ENCODE measurements at places on chromosomes 7 and 10.

DNA sequence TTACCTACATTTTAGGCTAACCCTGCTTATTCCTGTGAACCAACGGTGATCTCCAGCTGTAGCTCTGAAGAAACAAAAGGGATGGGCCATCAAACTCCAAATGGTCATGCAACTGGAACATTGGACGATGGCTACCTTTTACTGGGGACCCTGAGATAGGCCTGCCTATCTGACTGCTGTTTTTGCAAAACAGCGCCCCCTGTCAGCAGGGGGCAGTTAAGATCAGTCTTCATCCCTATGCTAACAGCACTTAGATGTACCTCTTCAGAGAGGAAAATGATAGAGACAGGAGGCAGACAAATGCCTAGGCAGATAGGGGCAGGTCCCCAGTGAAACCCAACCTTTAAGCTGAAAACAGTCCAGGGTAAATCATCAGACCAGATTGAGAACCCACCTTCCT, 1085.4 kb upstream of the SORCS1 start:
- DNase-seq = no peak

DNA sequence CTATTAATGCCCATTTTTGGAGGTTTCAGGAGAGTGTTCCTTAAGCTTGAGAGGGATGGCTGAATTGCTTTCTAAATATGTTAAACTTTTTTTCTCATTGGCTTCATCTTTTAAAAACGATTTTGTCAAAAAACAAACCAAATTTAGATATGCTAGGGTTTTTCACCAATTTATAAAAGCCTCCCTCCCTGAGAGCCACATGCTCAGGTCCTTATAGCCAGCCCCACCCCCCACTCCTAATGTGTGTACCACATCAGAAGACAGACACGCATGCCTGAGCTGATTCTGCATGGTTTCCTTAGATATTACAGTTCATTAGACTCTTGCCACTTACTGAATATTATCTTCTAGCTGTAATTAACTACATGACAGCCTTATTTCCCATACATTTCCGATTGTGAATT, 2.0 kb downstream of the CUL1 start:
- DNase-seq = no peak

DNA sequence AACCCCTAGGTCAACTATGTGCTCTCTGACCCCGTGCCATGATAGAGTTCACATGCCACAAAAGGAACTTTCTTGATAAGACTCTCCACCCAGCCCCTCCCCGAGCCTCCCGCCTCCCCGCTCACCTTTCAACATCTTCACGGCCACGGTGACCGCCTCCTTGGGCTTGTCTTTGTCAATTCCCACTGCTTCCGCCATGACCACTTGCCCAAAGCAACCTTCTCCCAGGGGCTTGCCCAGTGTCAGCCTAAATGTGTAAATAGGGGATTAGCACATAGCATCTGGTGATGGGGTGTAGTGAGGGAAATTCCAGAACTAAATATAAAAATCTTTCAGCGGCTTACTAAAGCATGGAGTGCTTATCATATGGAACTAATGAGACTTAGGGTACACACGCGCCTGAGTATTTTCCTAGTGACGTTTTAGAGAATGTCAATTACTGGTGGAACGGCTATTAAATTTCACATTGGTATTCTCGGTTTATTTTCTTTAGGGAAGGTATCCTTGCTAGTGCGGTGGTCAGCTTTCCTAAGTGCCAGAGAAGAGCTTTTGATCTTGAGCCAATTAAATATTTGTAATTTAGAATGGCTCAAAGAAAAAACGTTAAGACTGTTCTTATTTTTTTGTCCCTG, 97.4 kb downstream of the FGFR2 start:
- no peak for DNase-seq

DNA sequence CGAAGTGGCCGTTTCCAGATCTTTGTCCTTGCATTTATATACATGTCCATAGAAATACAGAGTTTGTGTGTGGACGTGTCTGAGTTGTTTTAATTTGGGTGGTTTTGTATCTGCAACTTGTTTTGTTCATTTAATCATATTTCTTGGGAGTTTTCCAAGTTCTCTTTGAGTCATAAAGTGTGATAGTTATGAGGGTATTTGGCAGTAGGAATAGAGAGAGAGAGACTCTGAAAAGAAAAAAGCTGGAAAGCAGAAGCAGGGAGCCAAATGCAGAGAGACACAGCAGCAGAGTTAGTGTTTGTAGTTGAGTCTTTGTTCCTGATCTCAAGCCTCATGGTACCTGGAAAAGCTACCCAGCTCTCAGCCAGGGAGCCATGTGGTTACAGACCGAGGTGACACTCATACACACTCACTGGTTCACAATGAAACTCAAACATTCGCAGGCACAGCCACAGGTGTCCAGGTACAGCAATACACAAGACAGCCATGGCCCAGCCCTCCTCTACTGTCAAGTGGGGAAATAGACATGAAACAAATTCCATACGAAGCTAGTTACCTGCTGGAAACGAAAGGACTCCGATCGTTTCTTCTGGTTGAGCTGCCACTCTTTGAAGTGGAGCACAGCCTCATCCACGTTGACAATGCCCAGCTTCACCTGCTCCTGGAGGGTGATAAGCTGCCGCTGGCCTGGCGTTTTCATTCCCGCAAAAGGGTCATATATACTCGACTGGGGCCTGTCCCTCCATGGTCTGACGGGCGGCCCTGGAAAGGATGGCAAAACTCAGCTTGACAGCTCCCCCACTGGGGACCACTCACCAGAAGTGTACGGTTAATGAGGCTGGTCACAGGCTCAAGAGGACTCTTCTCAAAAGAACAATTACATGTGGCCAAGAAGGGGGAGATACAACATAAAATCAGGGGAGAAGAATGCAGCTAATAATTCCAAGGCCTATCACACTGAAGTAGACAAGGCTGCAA, 33.3 kb upstream of the TM9SF3 start:
- no peak for DNase-seq

- no peak for DNase-seq
These were observed 267.7 kb upstream of the SEMA3A start for GRCh38 chr7:84462259-84462658.

GRCh38 chr10:102291221-102291905, 46.0 kb downstream of the GBF1 start:
- DNase-seq = no peak

DNA sequence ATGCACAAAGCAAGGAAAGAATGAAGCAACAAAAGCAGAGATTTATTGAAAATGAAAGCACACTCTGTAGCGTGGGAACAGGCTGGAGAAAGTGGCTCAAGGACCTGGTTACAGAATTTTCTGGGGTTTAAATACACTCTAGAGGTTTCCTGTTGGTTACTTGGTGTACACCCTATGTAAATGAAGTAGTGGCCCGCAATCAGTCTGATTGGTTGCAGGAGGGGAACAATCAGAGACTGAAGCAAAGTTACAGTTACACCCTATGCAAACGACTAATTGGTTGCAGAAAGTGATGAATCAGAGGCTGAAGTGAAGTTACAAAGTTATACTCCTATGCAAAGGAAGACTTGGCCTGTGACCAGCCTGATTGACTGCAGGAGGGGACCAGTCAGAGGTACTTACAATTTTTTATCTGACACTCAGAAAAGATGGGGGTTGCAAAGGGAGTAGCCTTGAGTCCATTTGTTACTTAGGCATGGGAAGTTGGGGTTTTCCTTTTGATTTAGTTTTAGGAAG, 3.6 kb upstream of the MTPN start:
- DNase-seq = peak; percentile 63

DNA sequence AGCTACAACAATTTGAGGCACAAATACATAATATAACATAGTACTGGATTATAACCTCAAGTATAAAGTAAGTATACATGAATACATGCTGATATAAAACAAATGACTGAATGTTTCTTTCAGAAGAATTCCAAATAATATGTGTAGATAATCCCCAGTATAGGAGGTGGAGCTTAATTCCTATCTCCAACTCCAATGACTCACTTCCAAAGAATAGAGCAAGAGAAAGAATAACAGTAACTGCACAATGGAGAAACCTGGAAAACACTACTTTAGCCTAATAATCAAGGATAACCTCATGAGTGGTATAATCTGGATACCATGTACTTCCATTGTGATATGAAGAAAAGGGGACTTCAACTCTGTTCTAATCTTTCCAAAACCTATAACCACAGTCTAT, 13.7 kb upstream of the SEMA3C start:
- no peak for DNase-seq

- no peak for DNase-seq
These were observed 219.7 kb upstream of the ZMIZ1 start for GRCh38 chr10:78849115-78849514.

DNA sequence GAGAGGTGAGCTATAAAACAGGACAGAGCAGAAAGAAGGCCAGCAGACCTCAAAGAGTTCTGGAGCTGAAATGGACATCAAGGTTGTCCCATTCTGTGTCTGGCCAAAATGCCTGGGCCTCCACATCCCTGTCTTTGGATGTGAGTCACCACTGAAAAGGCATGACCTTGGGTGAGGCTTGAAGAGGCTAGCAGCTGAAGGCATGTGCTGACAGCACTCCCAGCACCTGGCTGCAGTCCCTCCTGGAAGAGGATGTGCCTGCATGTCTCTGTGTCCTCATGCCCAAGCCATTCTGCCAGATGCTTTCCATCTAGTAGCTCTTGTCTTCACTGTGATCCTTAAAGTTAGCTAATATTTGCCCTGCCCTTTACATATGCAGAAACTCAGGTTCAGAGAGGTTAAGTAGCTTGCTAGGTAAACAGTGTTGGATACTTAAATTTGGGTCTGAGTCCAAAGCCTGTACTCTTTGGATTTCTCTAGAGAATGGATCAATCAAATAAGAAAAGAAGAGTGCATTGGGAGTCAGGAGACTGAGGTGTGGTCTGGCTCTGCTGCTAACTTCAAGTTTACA, 35.8 kb downstream of the HECW1 start:
- no peak for DNase-seq

DNA sequence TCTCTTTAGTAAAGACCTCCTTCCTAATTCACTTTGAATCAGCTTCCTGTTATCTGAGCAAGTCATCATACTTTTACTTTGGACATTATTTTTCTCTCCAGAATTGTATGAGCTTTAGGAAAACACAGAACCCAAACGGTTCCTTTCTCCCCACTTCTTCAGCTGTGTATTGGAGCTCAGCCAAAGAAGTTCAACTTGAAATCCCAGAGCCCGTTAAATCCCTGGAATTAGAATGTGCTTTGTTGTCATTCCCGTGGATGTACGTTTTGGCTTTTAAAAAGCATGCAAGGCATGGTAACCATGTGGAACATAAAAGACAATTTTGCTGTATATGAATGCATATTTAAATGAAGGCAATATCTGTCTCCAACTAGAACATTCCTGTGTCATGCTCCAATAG, 46.6 kb downstream of the AGMO start:
- no peak for DNase-seq

- no peak for DNase-seq
These were observed 18.2 kb downstream of the TBC1D12 start for GRCh38 chr10:94420516-94420915.

DNA sequence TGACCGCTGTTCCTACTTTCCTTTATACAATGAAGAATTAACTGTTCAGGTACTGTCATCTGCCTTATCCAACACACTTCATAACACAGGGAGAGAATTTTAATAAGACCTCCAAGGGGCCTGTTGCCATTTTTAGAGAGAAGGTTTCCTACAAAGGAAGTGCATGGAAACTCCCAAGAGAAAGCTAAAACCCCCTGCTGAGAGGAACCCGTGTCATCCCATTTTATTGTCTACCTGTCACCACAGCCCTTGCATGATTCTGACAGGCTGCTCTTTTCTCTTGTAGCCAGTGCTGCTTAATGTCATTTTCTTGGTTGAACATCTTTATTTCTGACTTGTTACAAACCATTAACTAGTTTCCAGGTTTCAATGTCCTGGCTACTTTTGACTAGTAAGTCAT, 98.4 kb downstream of the SNX10 start:
- DNase-seq = no peak

- DNase-seq = no peak
These were observed 10.2 kb downstream of the CYP26A1 start for GRCh38 chr10:93083743-93084539.

GRCh38 chr10:89357975-89358374, 19.9 kb upstream of the IFIT1B start:
- no peak for DNase-seq

DNA sequence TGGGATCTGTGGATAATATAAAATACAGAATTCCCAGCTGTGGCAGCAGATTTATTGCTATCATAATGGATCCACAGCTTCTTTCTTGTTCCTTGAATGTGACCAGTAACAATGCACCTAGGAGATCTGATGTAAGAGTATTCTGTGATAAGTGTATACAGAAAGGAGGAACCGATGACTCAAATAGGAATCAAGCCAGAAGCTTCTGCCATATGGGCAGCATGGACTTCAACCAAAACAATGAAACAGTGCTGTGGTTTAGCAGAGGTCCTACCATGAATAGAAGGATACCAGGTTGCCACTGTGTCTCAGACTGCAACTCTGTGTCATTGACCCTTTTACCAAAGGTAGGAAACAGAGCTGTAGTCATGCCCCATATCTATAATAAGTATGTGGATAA, 81.8 kb downstream of the PTPRZ1 start:
- no peak for DNase-seq

- DNase-seq = peak; percentile 79
These were observed 39.8 kb downstream of the SPOCK2 start for GRCh38 chr10:72048450-72049124.

DNA sequence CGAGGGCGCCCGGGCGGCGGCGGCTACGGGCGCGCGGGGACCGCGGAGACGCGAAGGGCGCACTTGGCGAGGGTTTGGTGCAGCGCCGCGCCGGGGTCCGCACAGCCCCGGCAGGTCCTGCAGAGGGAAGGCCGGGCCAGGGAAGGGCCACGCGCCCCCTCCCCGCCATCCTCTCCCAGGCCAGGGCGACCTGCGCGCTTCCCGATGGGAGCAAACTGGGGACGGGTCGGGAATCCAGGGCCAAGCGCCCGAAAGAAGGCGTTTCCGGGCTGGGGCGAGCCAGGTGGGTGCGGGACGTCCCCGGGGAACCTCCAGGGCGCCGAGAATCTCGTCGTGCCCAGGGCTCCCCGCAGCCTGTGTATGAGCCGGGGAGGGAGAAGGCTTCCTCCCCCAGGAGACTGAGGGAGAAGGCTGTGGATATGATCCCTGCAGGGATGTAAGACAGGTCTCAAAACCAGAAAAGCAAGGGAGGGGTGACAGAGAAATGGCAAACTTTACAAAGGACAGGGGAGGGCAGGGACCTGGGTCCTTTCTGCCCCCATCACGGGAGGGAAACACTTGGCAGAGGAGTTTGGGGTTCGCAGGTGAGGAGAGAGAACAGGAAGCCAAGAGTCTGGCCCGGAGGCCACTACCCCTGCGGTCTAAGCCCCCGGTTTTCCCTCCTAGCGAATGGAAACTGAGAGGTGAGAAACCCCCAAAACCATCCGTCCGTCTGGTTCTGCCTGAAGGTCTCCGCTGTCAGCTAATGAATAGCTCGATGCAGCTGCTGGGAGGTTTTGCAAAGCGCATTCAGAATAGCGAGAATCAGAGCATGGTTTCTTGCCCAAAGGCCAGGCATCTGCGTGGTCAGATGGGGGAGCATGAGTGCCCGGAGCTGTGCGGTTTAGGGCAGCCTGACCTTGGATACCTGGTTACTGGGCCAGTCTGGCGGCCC, 674 bp downstream of the AMZ1 start:
- DNase-seq = peak; percentile 56
